Stimulated activated naive B cell treated with anti-CD40 and anti-IgM and Interleukin-4, amounts not matched to agents 10 μg/mL and 1 μg/mL and 100 μg/mL, for 72 hours (primary cell): ENCODE measurements at places on chromosomes 12 and 14.

DNA sequence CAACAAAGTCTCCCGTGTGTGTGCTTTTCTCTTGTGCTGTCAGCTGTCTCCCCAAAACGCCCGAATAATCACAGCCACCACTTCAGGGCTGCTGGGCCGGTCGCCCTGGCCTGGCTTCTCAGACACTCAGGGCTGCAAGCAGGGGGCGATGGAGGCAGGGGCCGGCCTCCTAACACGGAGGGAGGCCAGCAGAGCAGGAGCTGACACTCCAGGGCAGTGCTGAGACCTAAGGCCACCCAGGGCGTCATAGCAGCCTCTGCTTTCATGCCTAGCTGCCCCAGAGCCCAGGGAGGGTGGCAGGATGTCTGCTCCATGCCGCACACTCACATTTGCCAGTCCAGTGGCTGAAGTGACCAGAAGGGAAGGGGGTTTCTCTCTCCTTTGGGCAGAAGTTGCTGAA lies 25.6 kb downstream of the STX2 start:
- no peak for DNase-seq
- H3K4me3 ChIP-seq, result no peak overlapping the region
- H3K36me3 ChIP-seq, result peaks cover 27% of the 10 kb centered on the region
- H3K27ac ChIP-seq, result no peak overlapping the region
- H3K4me1 ChIP-seq, result peaks cover 15% of the 10 kb centered on the region

DNA sequence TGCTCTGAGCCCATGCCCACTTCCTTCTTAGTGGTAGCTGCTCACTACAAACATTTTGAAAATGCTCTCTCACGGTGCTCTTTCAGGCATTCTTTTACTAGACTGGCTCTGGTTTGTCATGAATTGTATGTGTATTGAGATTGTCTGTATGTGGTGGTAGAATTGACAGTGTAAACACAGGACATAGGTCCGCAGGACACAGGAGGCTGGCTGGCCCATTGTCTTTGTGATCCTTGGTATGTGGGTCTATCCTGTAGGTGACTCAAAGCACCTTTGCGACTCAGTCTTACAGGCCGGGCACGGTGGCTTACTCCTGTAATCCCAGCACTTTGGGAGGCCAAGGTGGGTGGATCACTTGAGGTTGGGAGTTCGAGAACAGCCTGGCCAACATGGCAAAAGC lies 250.9 kb downstream of the C12orf75 start:
- peaks cover 7% of the 10 kb centered on the region for H3K27me3 ChIP-seq
- no peaks in the 10 kb centered on the region for H3K36me3 ChIP-seq
- no peak for DNase-seq
- H3K4me3 ChIP-seq, result no peak overlapping the region
- no peaks in the 10 kb centered on the region for H3K4me1 ChIP-seq

- no peak for DNase-seq
- H3K4me3 ChIP-seq, result no peak overlapping the region
- peak overlapping the region; percentile 6 for H3K27ac ChIP-seq
- peaks cover 38% of the 10 kb centered on the region for H3K4me1 ChIP-seq
Observed at GRCh38 chr12:69476276-69477017, 6.3 kb downstream of the FRS2 start.

- H3K4me1 ChIP-seq, result no peaks in the 10 kb centered on the region
- H3K27ac ChIP-seq, result no peak overlapping the region
- peaks cover 10% of the 10 kb centered on the region for H3K27me3 ChIP-seq
- no peaks in the 10 kb centered on the region for H3K36me3 ChIP-seq
Observed at GRCh38 chr12:41724216-41724615, 420.5 kb downstream of the GXYLT1 start.

- H3K4me3 ChIP-seq, result no peak overlapping the region
- H3K36me3 ChIP-seq, result peaks cover 75% of the 10 kb centered on the region
- no peaks in the 10 kb centered on the region for H3K27me3 ChIP-seq
- no peak for DNase-seq
- H3K4me1 ChIP-seq, result peaks cover 52% of the 10 kb centered on the region
Observed at GRCh38 chr14:73726025-73726961, 12.1 kb upstream of the PNMA1 start.

DNA sequence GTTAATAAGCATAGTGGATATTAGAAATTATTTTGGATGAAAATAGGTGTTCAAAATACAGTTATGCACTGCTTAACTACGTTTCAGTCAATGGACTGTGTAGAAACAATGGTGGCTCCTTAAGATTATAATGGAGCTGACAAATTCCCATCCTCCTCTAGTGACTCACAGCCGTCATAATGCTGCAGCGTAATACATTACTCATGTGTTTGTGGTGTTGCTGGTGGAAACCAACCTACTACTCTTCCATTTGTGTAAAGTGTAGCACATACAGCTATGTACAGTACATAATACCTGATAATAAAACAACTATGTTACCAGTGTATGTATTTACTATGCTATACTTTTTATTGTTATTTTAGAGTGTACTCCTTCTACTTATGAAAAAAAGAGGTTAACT lies 111.2 kb upstream of the TMCC3 start:
- no peak overlapping the region for H3K4me3 ChIP-seq
- H3K4me1 ChIP-seq, result peaks cover 22% of the 10 kb centered on the region
- H3K36me3 ChIP-seq, result peaks cover 5% of the 10 kb centered on the region
- no peaks in the 10 kb centered on the region for H3K27me3 ChIP-seq
- H3K27ac ChIP-seq, result no peak overlapping the region

DNA sequence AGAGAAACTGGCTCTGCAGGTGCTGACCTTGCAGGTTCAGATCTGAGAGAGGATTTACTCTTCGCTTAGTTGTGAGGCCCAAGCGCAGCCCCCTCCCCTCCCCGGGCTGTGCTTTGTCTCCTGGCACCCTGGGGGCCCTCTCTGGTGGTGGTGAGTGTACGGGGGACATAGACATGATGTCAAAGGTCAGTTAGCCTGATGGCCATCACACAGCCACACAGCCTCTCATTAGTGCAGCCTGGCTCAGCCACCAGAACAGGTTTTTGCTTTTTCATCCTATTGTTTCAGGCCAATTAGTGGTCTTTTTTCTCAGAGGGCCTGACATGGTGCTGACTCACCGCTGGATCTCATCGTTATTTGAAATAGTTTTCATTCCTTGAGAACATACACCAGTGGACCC lies 437.9 kb downstream of the AACS start:
- no peak overlapping the region for H3K4me3 ChIP-seq
- H3K4me1 ChIP-seq, result no peaks in the 10 kb centered on the region
- no peak overlapping the region for H3K27ac ChIP-seq
- H3K36me3 ChIP-seq, result no peaks in the 10 kb centered on the region
- no peak for DNase-seq
